Activated CD4-positive, alpha-beta T cell treated with anti-CD3 and anti-CD28 coated beads, Interleukin-2, amount 50 U/mL, for 1 hour (primary cell): ENCODE measurements at places on chromosomes 2 and 18.

DNA sequence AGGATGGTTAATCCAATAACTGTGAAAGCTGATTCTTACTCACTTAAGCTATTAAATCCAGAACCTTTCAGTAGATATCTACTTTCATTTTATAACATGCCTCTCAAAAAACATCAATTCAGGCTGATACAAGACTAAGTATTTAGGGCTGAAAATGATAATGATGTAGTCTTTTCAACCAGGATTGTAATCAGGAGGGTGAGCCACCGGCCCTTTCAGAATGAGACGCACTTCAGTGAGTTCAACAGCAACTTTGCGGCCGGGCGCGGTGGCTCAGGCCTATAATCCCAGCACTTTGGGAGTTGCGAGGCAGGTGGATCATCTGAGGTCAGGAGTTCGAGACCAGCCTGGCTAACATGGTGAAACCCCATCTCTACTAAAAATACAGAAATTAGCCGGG is 30.4 kb downstream of the RBMS1 start:
- DNase-seq: no peak

- no peak for DNase-seq
Observed at GRCh38 chr18:79887181-79888000, 64.1 kb downstream of the SLC66A2 start.

- no peak for DNase-seq
Observed at GRCh38 chr2:231922311-231923009, 3.7 kb downstream of the NPPC start.

DNA sequence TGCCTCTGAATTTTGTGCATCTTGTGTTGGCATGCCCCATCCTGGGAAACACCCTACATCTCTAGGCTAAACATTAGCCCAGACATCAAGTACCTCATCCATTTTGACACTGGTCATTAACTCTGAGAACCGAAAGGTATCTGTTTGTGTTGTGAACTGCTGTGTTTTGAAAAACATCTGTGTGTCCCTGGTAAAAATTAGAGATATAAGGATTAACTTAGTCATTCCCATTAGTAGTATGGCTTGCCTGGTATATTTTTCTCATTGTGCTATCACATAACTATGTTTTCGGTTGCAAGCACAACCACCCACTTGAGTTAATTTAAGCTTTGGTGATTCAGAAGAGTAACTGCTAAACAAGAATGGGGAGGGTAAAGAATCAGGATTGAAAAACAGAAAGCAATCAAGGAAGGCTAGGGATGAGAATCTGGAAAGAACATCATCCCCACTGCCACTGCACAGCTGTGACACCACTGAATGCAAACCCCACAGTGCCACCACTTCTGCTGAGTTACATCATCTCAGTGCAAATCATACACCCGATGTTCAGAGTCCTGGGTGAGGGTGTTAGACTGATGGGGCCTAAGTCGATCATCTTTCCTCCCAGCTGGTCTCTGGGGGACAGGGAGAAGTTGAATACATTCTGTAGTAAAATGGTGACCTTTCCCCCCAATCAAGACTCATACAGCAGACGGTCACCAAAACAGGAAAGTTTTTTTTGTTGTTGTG is 234.0 kb downstream of the EPHA4 start:
- DNase-seq: no peak
